ENCODE measurements at places on chromosomes 5 and 9.

- no peak for DNase-seq
Measured at GRCh38 chr9:98326459-98327248, 71.2 kb upstream of the TBC1D2 start.

- no peak for DNase-seq
Measured at GRCh38 chr5:32308946-32309345, 3.8 kb downstream of the MTMR12 start.

DNA sequence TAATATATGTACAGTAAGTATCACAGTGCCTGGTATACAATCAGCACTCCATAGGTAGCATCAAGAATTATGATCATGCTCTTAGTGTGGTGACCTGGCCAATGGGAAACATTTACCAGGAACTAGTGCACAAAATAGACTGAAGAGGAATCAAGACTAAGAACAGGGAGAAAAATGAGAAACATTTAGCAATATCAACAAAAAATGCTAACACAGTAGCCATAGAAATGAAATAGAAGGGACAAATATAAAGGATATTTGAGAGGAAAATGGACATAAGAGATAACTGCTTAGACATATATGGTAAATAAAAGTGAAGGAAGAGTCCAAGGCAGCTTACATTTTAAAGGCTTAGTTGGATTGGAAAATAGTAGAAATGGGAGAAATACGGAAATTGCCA, 16.5 kb upstream of the SPATA9 start:
- no peak for DNase-seq

DNA sequence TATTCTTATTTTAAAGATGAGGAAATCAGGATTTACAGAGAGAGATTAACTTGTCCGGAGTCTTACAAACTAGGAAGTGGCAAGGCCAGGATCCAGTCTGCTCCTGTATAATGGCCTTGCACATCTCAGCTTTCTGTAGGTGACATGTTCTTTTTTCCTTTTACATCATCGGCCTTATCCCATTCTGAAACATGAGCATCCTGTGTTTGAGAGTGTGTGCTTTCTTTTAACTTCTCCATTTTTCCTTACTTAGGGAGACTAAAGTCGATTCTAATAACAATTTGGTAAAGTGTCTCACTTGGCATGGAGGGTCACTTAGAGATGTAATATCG, 214.6 kb downstream of the CD180 start:
- DNase-seq = no peak

DNA sequence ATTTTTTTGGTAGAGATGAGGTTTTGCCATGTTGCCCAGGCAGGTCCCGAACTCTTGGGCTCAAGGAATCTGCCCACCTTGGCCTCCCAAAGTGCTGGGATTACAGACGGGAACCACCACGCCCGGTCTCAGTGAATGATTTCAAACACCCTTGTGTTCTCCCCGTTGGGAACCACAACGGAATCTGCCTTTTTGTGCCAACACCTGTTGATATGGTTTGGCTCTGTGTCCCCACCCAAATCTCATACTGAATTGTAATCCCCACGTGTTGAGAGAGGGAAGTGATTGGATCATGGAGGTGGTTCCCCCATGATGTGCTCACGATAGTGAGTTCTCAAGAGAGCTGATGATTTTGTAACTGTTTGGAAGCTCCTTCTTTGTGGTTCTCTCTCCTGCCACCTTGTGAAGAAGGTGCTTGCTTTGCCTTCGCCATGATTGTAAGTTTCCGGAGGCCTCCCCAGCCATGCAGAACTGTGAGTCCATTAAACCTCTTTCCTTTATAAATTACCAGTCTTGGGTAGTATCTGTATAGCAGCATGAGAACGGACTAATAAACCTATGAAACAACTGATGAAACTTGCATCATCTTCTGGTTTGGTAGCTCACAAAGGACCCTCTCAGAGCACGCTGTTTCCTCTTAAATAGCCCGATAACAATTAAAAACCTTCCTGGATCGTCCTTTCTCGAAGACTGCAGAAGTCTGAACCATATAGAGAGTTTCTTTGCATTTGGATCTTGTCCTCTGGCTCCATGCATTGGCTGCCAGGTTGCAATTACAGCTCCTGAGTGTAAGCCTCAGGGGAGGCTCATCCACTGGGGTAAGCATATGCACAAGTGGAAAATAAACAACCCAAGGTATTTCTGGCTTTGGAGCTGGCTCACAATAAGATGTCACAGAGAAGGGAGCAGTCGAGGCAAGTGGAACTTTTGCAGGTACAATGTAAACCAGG, 91.5 kb downstream of the SPRY4 start:
- no peak for DNase-seq

DNA sequence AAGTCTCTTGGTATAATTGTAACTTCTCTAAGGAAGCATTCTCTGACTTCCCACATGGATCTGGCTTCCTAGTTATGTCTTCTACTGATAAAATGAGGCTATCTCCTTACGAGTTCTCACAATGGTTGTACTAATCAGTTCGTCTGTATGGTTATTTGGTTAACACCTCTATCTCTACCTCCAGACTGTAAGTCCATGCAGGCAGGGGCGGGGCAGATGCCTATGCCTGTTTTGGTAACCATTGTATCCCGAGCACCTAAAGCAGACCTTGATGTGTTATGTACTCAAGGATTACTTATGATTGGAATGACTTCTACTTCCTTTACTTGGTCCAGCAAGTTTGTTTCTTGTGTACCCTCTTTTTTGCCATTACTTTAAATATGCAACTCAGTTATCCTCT, 125.0 kb upstream of the PITX1 start:
- DNase-seq = no peak

DNA sequence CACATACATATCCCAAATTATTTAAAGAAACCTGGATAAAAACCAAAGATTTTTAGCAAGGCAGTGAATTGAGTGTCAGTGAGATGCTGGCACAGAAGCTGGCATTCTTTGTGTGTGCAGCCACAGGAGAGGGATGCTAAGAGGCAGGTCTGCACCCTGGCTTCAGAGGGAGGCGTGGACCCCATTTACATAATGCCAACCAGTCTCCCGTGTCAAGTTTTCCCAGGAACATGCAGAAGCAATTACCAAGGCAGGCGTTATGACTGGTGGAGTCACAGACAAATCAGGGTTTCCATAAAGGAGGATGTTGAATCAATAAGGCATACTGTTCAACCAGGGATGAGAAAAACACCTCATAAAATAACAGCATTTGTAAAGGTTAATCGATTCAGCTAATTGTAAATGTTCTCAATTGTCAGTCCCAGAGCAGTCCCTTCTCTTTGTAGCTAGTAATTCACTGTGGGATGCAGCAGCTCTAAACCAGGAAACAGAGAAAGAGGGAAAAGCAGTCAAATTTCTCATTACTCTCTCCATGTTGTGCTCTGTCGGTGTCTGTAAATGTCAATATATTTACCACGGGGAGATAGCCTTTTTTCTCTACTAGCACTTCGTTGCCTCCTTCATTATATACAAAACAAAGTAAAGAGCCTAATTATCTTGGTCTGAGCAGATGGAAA, 452.4 kb upstream of the GRAMD2B start:
- no peak for DNase-seq

GRCh38 chr5:4079831-4080230, 484.2 kb downstream of the IRX1 start:
- no peak for DNase-seq

- no peak for DNase-seq
Measured at GRCh38 chr5:175677571-175677970, 19.7 kb downstream of the HRH2 start.

All from GM04504 (cell line).